Activated naive CD8-positive, alpha-beta T cell treated with anti-CD3 and anti-CD28 coated beads, Interleukin-2, amount 10 ng/mL, durations not matched to agents 7 days and 5 days (primary cell): ENCODE measurements at places on chromosomes 1 and 21. TPM values are rescaled to one million over a fixed set of nuclear protein-coding genes. Genes with fewer than 3 reads are reported as not detected.

GRCh38 chr21:36396971-36397370 lies 11.8 kb downstream of the CHAF1B start:
- H3K4me1 ChIP-seq: peaks cover 1% of the 10 kb centered on the region
- H3K4me3 ChIP-seq: no peak overlapping the region
- no peaks in the 10 kb centered on the region for H3K27me3 ChIP-seq
- H3K27ac ChIP-seq: peak overlapping the region; percentile 40

Gene FNDC5
- not detected for total RNA-seq

GRCh38 chr1:205630651-205631009 lies 1.2 kb downstream of the ELK4 start:
- DNase-seq: no peak
- H3K36me3 ChIP-seq: peaks cover 20% of the 10 kb centered on the region
- no peaks in the 10 kb centered on the region for H3K27me3 ChIP-seq
- H3K4me1 ChIP-seq: peaks cover 41% of the 10 kb centered on the region

Gene MAP1LC3C
- not detected for total RNA-seq
